Stimulated activated CD4-positive, alpha-beta T cell treated with anti-CD3 and anti-CD28 coated beads, Interleukin-2, amount 100 ng/mL, for 24 hours (primary cell): ENCODE measurements at places on chromosomes 4 and X.

GRCh38 chr4:69617083-69617694 lies 22.3 kb downstream of the UGT2A2 start:
- no peak for DNase-seq

- DNase-seq = no peak
Measured at GRCh38 chrX:136766785-136767103, 14.0 kb downstream of the ARHGEF6 start.

- peak; percentile 11 for DNase-seq
Measured at GRCh38 chr4:125317525-125317877, 2.7 kb downstream of the FAT4 start.

- DNase-seq = no peak
Measured at GRCh38 chr4:156388826-156389225, 435.2 kb upstream of the CTSO start.

DNA sequence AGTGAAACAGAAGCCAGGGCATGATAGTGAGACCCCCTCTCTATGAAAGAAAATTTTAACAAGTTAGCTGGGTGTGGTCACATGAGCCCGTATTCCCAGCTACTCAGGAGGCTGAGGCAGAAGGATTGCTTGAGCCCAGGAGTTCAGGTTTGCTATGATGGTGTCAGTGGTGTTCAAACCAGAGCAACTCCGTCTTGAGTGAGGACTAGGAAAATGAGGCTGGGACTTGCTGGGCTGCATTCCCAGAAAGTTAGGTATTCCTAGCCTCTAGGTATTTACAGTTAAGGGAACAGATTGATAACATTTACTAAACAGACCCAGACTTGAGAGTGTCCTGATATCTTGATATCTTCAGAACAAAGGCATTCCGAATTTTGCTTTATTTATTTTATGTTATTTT lies 37.0 kb upstream of the NOCT start:
- no peak for DNase-seq

DNA sequence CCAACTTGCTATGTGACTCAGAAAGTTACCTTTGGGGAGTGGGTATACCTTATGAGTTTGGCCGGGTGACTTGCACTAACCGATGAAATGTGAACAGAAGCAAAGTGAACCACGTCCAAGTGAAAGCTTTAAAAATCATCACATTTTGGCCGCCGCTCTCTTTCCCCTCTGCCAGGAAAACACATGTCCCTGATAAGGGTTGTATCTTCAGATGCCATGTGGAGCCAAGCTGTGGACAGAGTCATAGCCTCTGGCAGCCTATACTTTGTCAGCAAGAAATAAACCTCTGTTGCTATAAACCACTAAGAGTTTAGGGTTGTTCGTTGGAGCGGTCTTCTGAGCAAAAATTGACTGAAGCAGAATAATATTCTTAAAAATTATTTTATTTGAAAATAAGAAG lies 92.3 kb downstream of the PRDM5 start:
- no peak for DNase-seq

DNA sequence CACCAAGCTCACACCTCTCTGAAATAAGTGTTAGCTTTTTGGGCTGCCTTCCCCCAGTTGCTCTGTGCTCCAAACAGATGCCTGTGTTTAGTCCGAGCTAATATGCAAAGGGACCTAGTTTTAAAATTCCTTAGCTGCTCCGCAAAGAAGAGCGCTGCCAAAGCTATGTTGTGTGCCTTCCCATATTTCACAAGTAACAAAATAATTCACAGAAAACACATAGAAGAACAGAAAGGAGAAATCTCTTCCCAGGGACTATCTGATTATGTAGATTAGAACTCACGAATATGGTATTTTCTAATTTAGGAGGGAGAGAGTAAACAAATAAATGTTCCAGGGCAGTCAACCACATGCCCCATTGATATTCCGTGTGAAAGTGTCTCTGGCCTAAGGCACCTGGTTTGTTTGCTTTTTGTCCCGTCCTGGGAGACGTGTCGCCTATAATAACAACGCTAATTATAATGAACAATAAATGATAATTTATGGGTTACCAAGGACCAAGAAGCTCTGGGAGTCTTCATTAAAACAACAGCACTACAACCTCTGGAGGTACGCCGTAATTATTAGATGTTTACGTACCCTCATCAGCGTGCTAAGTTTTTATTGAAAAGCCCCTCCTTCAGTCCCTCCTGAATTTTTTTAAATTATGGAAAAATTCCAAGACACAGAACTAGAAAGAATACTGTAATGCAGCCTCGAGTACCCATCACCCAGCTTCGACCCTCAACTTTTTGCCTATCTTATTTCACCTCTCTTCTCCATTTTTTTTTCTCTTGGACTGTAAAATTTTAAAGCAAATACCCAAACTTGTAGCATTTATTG lies 1.2 kb upstream of the CCNG2 start:
- DNase-seq = no peak
